ENCODE measurements at places on chromosomes 3 and 15.

- DNase-seq = no peak
Measured at GRCh38 chr3:187925326-187925725, 180.1 kb upstream of the BCL6 start.

DNA sequence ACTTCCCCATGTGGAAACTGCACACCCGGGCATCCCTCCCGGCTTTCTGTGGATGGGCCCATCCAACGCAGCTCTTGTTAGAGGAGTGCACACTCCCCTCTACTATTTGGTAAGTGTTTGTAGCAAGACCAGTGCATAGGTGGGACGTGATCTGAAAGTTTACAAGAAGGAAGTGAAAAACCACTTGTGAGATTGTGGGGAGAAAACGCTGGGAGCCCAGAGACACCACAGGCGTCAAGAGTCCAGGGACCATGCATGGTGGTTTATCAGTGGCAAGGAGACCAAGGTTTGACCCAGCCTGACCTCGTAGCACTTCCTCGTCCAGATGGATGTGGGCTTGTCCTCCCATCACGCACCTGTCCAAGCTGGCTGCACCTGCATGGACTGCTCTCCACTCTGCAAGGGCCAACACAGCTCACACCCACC is 51.6 kb downstream of the ATP10A start:
- no peak for DNase-seq

DNA sequence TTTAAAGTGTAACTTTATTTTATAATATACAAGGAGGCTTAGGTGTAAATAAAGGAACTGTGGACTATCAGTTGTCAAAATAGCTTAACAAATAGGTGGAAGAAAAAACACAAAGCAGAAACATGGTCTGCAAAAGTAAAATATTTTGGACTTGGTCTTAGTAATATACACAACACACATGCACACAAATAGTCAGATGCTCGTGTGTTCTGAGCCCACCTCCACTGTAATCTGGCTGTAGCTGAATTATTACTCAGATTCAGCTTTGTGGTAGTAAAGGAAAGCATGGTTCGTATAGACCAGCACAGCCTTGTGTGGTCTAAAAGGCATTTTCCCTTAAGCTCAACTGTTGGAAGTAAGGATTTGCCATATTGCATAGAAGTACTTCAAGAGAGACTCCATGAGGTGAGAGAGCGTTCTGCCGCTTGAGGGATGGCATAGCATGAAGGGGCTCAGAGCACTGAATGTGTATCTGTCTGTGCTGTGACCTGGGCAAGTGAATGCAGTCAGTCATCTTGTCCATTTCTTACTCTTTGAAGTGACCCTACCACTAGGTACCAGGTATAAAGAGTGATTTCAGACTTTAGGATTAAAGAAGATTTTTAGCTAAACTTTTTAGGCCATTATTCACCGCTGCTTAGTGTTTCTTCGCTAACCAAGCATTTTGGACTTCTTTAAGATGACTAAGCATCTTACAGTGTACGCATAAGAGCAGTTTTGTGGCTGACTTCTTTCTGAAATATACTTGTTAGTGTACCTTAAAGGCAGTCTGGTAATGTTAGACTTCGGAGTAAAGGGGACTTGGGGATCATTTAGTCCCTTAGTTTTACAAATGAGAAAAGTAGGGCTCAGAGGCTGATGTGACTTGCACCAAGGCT is 15.2 kb downstream of the TPM1 start:
- no peak for DNase-seq

GRCh38 chr3:38545983-38546382 is 49.8 kb downstream of the EXOG start:
- DNase-seq = no peak

DNA sequence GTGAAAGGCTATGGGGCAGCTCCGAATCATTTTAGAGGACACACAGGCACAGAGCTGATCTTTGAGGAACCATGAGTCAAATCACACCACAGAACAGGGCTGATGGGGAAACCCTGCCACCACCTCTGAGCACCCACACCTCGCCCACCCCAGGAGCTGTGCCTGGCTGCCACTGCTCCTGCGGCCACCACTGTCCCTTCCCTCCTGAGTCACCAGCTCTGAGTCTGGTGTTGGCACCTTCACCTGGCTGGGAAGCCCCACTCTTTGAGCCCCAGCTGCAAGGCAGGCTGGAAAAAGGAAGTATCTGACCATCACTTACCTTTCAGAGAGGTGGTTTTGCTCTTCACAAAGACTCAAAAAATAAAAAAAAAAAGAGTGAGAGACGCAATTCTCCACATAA is 63.6 kb upstream of the MEF2A start:
- no peak for DNase-seq

- no peak for DNase-seq
Measured at GRCh38 chr3:48270306-48270705, 29.4 kb downstream of the ZNF589 start.

DNA sequence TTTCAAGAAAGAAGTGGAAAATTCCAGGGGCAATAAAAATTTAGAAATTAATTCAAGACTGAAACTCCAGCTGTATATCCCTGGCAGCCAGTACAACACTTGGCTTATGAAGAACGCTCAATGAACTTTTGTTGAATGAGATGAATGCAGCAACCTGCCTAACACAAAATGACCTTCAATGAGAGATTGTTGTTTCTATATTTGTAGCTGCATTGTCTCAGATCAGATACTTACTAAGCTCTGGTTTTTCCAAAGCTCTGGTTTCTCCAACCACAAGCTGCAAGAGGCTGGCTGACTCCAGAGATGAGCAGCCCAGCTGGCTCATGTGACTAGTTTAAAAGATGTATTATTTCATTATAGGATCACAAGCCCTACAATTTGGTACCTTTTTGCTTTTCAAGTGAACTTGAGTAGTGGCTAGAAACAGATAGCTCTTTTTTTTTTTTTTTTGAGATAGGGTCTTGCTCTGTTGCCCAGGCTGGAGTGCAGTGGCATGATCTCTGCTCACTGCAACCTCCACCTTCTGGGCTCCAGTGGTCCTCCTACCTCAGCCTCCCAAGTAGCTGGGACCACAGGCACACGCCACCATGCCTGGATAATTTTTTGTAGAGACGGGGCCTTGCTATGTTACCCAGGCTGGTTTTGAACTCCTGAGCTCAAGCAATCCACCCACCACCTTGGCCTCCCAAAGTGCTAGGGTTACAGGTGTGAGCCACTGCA is 57.4 kb downstream of the UMPS start:
- DNase-seq = no peak

DNA sequence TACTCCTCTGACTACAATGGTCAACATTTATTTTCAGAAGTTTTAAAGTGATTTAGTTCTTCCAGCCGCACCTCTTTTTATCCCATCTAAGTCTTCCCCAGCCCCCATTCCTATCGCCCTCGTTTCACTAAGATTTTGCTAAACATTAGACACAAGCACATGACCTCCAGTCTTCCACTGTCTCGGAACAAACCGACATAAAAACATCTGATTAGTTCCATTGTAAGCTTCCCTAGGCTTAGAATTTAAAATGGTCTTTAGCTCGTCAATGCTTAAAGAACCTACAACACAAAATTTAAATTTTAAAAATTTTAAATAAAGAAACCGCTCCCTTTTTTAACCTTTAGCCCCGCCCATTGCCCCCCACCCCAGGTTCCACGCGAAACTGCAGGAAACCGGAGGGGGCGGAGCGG is 284 bp upstream of the TSC22D2 start:
- DNase-seq = peak; percentile 83

- DNase-seq = no peak
Measured at GRCh38 chr15:92273723-92274122, 120.0 kb upstream of the ST8SIA2 start.

DNA sequence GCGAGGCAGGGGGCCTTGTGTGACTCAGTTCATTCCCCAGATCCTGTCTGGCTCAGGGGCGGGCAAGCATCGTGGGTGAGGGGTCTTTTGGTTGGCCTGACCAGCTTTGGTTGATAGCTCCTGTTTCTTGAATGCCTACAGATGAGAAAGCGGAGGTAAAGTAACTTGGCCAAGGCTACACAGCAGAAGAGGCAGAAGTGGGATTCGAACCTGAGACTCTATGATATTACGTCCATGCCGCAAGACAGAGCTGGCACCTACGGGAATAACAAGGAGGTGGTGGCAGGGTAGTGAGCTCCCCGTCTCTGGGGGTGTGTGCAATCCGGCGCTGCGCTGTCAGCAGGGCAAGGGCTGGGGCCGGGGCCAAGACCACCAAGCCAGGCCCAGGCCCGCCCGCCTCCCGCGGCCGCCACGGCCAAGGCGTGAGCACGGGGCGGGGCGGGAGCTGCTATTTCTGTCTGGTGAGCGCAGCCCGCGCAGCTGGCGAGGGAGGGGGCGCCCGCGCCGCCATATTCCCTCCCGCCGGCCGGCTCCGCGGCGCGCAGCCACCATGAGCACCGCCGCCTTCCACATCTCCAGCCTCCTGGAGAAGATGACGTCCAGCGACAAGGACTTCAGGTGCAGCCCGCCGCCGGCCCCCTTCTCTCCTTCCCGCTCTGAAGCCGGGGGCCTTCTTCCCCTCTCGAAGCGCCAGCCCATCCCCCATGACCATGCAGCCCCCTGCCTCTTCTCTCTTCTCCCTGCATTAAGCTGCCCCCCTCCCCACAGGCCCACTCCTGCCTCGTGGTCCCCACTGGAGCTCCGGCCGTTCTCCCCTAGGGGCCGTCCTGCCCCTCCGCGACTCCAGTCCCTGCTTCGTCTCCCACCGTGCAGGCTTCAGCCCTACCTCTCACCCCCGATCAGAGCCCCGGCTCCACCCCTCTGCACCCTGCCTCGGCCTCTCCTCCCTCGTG is at the start of gene CAND2:
CAND2 (plus strand) TSS at position 510 of the 953 bp plus-strand sequence; CDS start at position 551, 41 bp downstream.
- peak; percentile 15 for DNase-seq

DNA sequence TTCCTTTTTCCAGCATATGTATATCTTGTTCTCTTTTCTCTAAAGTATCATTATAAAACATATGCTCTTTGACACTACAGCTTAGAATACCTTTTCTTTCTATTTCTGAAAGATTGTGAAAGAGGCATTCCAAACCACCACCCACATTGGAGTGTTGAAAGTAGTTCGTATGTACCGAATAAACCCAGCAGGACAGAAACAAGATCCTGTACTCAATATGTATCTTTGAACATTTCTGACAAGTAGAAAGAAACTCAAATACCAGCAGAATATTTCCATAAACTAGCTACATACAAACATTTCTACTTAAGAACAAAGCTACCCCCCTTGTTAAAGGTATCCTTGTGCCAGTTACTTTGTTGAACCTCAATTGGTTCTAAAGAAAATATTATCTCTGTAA is 415.3 kb upstream of the ALCAM start:
- no peak for DNase-seq

GRCh38 chr15:90465930-90466567 is 63.7 kb upstream of the CRTC3 start:
- DNase-seq = no peak

GRCh38 chr3:192904632-192905289 is 12.9 kb downstream of the MB21D2 start:
- no peak for DNase-seq

DNA sequence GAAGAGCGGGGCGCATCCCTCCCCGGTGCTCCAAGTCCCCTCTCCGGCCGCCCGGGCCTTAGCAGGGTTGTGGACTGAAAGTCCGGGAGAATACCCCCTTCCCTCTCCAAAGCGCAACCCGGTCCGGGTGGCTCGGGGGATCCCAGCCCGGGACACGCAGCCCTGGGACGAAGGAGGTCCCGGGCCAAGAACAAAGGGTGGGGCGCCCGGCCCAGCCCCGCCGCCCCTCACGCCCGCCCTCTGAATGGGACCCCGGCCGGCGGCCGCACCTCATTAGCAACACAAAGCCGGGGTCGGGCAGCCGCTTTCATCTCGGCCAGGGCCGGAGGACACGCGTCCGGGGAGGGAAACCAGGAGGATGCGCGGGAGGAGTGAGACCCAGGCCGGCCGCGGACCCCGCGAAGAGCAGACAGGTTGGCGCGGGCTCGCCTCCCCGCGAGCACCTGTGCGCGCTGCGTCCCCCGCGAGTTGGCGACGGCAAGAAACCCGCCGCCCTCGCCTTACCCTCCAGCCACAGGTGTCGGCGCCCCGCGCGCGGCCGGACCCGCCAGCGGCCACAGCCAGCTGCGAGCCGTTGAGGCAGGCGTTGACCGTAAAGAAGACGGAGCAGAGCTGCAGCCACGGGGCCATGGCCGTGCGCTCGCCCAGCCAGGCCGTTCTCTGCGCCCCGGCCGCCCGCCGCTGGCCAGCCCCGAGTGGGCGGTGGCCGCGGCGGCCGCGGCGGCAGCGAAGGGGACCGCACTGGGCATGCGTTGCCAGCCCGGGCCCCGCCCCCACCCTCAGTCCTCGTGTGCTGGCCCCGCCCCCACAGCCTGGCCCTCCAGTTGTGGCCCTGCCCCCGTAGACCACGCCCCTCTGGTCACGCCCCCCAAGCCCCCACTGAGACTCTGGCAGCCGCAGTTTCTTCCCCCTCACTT is at the start of gene IL17RD:
IL17RD (minus strand) TSS at position 697 of the 917 bp plus-strand sequence; CDS start at position 630, 67 bp downstream.
- peak; percentile 11 for DNase-seq

DNA sequence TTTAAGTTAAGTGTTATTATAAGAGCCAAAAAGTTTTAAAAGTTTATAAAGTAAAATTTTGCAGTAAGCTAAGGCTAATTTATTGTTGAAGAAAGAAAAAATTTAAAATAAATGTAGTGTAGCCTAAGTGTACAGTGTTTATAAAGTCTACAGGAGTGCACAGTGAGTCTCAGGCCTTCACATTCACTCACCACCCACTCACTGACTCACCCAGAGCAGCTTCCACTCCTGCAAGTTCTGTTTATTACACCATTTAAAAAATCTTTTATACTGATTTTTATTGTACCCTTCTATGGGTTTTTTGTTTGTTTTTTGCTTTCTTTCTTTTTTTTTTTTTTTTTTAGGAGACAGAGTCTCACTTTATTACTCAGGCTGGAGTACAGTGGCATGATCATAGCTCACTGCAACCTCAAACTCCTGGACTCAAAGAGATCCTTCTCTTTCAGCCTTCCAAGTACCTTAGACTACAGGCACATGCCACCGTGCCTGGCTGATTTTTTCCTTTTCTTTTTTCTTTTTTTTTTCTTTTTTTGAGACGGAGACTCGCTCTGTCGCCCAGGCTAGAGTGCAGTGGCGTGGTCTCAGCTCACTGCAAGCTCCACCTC is 25.9 kb downstream of the CSTA start:
- no peak for DNase-seq

DNA sequence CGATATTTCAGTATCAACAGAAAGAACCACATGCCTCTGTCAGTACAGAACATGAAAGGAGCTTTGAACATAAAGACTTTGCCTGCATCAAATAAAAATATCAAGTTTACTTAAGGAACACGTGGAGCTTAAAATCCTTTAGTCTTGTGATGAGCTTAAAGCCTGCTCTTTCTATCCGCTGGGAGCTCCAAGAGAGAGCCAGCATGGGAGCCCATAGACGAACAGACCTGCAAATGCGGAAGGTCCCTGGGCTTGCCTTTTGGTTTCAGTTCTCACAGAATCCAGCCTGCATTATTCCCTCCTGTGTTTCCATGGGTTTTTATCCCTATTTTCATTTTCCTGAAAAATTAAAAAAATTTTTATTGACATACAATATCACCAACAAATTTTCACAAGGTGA is 530.6 kb upstream of the RGMA start:
- DNase-seq = no peak

DNA sequence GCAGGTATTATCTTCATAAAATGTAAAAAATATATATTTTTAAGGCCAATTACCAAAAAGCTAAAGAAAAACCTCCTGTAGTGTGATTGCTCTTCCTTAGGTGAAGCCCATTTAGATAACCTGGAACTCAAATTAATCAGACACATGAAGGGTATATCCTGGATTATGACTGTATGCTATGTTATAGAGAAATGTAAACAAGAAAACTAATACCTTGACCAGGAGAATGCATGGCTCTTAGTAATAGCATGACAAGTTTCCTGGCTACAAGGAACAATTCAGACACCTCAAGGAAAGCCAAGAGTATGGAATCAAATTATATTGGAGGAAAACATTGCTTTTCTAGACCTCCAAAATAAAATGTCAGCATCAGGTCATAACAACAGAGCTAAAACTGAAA is 14.0 kb upstream of the CFAP161 start:
- no peak for DNase-seq

Data from NCI-H446 (cell line).